Lung (tissue), 17 donors: ENCODE measurements at places on chromosomes 1 and 21. TPM values are rescaled to one million over a fixed set of nuclear protein-coding genes. Genes with fewer than 3 reads are reported as not detected.

KCNK1 gene
- 8.9 TPM for polyA plus RNA-seq

GRCh38 chr1:218613105-218613504, 268.0 kb downstream of the TGFB2 start:
- no peak for DNase-seq

ESPN gene
- 2.1 TPM for polyA plus RNA-seq

- no peak for DNase-seq
These were observed 827 bp downstream of the OR2B11 start for GRCh38 chr1:247456914-247457639.

DNA sequence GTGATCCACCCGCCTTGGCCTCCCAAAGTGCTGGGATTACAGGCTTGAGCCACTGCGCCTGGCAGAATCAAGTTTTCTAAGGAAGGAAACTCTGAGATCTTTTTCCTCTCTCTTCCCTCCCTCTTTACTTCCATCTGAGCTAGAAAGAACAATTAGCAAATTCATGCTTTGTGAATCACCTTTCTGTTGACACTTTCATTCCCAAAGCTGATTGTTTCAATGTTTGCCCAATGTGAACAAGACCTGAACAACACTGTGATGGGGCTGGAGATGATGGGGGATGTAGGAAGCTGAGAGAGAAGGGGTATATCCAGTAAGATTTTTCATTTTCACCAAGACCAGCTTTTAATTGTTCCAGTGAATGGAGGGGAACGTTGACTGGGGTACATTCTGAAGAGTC, 5.7 kb upstream of the TENT5B start:
- DNase-seq = no peak

DNA sequence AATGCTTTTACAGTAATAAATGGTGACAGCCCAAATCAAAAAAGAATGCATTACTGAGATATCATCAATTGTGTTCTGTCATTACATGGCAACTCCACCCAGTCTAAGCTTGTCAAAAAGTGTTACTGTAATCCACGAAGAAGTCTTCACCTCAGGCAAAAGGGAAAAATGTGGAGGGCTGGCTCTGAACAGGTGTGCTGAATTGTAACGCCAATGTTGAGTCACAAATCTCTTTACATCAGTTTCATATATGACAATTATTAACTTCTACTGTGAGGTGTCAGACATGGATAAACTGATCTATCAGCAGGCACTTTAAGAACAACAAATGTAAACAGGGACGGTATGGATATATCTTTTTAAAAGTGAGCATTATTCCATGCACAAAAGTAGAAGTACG, 98.5 kb upstream of the DMRTA2 start:
- DNase-seq = no peak

LRRC71 gene
- 3.4 TPM for polyA plus RNA-seq

COL11A1 gene
- polyA plus RNA-seq = 0.33 TPM

TMEM240 gene
- 4.2 TPM for polyA plus RNA-seq

DNA sequence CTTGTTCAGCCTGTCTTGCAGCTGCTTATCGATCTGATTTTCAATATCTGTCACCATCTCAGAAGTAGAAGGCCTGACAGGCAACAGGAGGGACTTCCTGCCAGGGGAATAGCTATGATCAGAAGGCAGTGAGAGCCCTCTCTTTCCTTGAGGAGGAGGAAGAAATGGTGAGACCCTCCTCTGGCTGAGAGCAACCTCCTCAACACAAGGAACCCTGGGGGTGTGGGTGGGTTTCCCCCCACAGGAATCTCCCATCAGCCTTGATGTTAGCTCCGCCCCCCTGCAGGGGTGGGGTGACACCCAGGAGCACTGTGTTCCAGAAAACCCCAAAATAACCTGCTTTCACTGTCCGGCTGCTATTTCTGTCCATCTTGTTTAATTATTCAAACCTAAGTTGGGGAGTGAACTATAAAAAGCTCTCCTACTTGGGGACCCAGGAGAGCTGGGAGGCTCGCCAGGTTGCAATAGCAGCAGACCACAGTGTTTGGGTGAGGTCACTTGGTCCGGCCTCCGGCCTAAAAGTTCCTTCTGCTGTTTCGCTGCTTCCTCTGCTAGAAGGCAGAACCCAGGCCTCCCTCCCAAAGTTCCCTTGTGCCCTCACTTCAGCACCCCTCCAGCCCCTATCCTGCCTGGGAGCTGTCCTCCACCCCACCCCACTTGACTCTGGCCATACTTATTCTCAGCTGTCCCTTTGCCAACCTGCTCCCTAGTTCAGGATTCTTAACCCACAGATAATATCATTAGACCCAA, 7.8 kb upstream of the MEF2D start:
- DNase-seq = no peak

FCN3 gene
- polyA plus RNA-seq = 452 TPM

- DNase-seq = peak; percentile 98
These were observed at the start of gene OLFML3 for GRCh38 chr1:113978863-113979702. Gene OLFML3 (plus strand): TSS chr1:113979474. CDS start chr1:113979517, 43 bp downstream.

GRCh38 chr1:203101813-203102634, 16.2 kb upstream of the MYOG start:
- no peak for DNase-seq

GRCh38 chr1:112247961-112248360, 148.1 kb upstream of the CTTNBP2NL start:
- DNase-seq = no peak

UBXN10 gene
- polyA plus RNA-seq = 5.3 TPM

- DNase-seq = no peak
These were observed 10.3 kb downstream of the CAP1 start for GRCh38 chr1:40050863-40051262.

DNA sequence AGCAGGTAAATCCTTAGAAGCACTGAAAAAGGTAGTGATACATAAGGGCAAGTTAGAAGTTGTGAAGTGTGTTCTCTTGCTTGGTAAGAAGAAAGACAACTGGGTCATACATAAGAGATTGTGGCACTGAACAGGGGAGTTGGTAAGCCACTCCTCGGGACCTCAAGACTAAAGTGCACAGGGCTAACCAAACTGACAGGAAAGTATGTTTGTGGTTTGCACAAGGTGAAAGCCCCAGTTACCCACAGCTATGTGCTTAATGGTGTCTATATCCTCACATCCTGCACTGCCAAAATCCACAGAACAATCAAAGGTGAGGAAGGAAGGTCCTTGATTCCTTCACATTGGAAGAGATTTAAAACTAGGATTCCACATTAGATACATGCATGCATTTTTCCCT, 276.5 kb downstream of the DNM3 start:
- no peak for DNase-seq

ANKRD45 gene
- 2.3 TPM for polyA plus RNA-seq

GRCh38 chr1:46303872-46304326, 401 bp downstream of the UQCRH start:
- DNase-seq = no peak

DNA sequence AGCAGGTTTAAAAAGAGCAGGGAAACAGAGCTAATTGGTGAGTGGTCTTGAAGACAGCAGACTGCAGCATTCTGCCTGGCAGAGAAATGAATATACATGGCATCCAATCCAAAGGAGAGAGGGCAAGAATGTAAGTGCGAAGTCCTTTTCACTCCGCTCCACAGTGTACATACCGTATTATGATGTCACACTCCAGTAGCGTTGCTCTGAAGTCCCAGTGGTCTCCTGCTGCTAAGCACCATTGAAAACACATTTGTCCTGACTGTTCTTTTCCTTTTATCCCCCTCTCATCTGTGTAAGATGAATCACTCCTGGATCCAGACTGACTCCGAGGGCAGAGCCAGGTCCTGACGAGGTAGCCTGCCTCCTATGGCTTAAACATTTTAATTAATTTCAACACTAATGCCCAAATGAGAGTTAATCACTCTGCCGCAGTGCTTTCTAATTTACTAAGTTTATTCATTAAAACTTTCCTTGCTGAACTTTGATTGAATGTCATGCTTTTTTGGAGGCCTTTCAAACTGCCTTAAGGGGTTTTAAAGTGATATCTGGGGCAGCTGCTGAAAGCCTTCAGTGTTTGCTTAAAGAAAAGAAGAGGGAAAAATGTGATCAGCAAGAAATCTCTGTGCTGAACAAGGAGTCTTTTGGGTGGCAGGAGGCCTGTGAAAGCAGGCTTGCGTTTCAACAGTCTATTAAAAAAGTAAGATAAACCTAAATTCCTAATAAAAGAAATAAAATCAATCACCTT, 227.2 kb downstream of the ATG4C start:
- DNase-seq = peak; percentile 10

DNA sequence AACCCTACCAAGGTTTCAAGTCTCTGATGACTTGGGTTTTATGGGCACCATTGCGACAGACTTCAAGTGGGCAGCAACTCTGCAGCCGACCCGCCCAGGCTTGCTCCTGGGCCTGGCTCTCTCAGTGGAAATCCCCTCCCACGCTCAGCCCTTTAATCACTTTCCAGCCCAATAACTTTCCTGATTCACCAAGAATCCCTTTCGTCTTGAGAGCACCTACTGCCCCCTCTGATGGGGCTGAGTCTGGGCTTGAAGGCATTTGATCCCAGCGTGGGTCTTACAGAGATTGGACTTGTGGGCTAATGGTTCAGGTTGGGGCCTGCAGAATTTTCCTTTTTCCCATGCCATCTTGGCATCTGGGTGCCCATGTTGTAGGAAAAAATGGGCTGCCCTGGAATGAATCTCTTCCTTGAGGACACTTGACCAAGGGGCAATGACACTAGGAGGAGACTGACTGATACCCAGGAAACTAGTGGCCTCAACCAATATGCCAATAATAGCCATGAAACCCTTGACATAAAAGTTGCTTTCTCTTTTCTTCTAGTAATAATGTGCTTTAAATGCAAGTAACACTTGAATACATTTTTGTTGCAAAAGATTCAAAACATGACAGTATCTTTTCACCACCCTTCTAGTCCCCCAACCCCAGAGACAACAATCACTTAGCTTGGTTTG, 7.8 kb upstream of the PHLDA3 start:
- no peak for DNase-seq

DNA sequence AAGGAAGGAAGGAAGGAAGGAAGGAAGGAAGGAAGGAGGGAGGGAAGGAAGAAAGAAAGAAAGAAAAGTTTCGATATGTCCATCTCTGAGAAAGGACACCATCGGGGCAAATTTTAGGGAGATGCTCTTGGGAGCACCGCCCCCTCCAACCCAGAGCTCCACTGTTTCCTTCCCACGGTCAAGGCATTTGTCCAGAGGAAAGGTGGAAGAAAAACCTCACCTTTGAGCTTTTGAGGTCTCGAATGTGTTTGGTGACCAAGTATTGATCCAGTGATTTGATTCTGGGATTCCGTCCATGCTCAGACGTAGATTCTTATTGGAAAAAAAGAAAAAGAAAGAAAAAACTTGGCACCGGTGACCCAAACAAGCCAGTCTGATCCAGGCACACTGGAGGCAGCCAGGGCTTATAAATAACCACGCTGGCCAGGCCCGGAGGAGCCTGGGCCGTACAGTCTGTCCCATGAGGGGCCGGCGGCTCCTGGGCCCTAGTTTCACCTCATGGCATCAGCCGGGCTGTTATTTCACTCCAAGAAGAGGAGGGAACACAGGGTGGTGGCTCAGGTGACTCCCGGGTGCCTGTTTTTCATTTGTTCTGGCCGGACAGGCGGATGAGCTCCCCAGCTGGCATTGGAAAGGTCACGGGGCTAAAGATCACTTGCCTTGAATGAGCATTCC, 36.1 kb upstream of the SLC25A33 start:
- no peak for DNase-seq

DNA sequence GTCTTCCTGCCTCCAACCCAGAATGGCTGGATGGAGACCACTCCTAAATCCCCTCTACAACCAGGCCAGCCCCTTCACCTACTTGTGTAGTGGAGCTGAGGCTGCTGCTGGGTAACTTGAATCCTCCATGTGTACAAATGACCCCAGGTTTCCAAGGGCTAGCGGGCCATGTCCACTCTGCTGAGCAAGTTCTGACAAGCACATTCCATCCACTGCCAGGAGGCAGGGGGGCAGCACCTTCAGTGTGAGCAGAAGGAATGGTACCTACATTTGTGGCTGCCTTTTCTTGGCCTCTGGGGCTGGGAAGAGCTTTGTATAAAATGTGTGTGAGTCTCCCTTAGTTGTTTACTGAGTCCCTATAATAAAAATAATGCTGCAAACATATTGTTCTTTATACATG, 14.5 kb downstream of the KIAA0040 start:
- DNase-seq = no peak

ITLN2 gene
- 9.0 TPM for polyA plus RNA-seq

DNA sequence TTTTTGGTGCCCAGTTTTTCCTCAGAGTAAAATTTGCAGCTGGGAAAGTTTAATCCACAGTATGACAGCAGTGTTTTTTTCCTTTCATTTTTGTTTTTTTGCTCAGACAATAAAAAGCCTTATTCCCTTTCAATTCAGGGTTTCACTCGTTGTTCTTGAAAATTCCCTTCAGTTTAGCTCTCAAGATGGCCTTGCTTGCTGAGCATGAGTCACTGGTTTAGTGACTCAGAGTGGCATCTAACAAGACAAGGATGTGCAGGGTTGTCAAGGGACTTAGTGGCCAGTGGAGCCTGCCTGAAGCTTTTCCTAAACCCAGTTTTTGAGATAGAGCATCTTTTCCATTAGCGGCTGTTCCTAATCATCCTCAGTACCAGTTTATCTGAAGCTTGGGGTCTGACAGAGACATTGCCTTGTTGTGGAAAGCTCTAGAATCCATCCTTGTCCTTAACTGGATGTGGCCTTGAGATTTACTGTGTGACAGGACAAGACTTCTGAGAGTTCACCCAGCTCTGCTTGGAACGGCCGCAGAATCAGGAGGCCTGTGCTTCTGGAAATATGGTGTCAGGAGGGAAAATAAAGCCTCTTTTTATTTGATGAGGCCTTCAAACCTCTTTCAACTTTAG, 48.4 kb upstream of the DNAJC6 start:
- DNase-seq = no peak

PLA2G2A gene
- polyA plus RNA-seq = 29.5 TPM

CLCNKB gene
- polyA plus RNA-seq = 0.06 TPM

LCE3E gene
- not detected for polyA plus RNA-seq

DNA sequence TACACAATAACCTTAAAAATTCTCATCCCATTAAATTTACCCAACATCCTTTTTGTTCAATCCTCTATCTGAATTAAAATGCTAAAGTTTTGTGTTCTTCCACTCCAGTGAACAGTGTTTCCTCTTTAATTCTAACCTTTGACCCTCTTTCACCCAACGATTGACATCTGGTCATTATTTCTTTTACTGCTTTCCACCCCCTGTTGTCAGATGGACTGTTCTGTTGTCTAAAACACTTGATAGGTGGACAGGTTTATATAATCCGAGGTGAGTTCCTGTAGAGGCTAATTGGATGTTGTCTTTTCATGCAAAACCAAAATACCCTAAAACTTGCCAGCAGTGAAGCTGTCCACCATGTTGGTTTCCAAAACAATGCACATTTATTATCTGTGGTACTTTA, 73.4 kb upstream of the SERTAD4 start:
- DNase-seq = no peak

PRKAA2 gene
- polyA plus RNA-seq = 0.57 TPM

DNA sequence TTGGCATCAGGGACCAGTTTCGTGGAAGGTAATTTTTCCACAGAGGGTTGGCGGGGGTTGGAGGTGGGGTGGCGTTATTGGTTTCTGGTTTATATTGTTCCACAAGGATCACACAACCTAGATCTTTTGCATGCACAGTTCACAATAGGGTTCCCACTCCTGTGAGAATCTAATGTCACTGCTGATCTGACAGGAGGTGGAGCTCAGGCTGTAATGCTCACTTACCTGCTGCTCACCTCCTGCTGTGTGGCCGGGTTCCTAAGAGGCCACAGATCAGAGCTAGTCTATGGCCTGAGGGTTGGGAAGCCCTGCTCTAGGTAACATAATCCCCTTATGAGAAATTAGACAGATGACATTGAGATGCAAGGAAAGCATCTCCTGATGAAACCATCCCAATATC, 12.6 kb downstream of the GBP5 start:
- no peak for DNase-seq

- no peak for DNase-seq
These were observed 389.7 kb downstream of the NCAM2 start for GRCh38 chr21:21387916-21388315.

GRCh38 chr1:27979151-27979858, 19.5 kb downstream of the XKR8 start:
- peak; percentile 84 for DNase-seq

SEC16B gene
- polyA plus RNA-seq = 2.6 TPM
